ENCODE measurements at places on chromosomes 16 and 17. TPM values are rescaled to one million over a fixed set of nuclear protein-coding genes. Genes with fewer than 3 reads are reported as not detected.
A peak's percentile ranks its signal among the peaks of the same experiment; 100 is the strongest.

- no peak for DNase-seq
Measured at GRCh38 chr17:75406222-75406615, 741 bp upstream of the GRB2 start.

DNA sequence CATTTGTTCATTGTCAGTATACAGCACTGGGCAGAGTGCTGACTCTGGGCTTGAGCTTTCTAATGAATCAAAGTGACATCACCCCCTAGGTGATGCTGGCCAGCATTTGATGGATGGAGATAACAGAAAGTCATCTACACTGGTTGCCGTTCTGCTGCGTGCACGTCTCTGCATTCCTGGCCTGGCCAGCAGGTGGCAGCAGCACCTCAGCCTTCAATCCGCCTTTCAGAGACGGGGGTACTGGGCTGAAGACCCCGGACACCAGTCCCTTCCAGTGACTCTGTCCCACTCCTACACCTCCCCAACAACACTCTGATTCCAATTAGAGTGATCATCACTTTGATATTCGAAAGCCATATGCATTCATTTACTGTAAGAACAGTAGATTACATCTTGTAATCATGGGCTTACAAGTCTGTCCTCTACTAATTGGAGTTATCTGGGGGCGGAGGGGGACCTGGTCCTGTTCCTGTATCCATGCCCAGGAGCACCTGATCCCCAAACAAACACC is 6.0 kb downstream of the CPSF4L start:
- DNase-seq, result peak; percentile 48

DNA sequence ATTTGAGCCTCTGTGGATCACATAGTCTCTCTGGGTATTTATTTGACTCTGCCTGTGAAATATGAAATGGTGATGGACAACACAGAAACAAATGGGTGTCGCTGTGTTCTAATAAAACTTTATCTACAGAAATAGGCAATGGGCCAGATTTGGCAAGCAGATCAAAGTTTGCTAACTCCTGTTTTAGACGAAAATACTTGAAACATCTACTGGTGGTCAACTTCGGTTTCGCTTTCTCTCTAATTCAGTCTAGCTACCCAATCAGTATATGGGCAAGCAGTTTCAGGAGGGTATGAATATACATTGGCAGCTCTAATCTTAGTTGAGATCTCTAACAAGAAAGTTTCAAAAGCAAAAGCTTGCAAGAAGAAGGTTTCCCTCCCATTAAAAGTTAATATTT is 60.1 kb upstream of the DYNLRB2 start:
- no peak for DNase-seq

DNA sequence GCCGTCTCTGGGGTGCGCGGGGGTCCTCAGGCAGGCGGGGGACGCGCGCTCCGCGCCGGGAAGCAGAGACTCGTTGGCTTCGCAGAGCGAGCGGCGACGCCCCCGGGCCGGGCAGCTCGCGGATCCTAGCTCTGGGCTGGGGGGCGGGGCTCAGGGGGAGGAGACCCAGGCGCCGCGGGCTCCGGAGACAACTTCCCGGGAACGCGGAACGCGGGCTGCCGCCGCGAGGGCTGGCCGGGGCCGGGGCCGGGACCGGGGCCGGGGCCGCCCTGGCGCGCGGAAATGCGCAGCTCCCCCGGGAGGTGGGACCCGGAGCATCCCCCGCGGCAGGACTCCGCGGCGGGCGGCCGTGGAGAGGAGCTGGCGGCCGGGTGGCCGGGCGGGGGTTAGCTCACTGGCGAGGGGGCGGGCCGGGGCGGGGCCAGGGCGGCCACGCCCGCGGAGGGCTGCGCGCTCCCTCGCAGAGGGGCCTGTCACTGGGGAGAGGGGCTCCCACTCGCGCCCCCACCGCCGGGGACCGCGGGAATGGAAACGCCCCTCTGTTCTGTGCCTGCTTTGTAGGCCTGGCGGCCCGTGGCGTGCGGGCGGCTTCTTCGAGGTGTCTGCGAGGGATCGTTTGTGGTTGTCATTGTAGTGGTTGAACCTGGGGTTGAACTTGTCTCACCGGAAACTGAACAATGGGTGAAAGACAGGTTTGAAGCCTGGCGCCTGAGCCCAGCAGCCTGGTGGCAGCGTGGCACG is at the start of gene GAS7:
GAS7 (minus strand) TSS at position 98 of the 741 bp plus-strand sequence.
- DNase-seq, result no peak

DNA sequence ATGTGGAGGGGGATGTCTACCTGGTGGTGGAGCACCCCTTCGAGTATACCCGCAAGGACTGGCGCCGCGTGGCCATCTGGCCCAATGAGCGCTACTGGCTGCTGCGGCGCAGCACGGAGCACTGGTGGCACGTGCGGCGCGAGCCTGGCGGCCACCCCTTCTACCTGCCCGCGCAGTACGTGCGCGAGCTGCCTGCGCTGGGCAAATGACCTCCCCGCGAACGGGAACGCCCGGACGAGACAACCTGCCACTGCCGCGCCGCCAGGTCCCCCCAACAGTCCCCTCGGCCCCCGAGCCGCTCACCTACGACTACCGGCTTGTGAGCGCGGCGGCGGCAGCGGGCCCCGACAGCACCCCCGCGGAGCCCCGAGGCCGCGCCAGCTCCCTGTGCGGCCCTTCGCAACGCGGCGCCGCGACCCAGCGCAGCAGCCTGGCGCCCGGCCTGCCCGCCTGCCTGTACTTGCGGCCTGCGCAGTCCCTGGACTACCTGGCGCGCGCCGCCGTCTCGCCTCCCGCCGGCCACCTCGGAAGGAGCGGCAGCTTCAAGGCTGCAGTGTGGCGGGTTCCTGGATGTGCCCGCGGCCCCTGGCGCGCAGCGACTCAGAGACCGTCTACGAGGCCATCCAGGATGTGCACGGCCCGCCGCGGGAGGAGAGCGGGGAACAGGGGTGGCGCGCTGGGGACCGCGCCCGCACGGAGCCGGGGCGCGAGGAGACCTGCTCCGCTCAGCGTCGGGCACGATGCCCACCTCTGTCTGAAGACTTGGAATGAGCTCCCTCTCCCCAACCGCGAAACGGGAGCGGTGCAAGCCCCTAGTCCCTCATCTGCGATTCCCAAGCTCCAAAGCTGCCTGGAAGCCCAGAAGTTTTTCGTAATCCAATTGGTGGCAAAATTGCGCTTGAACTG is 48.7 kb upstream of the AMZ2 start:
- DNase-seq, result no peak

KRT33A gene
- not detected for total RNA-seq

CHD9NB gene
- total RNA-seq, result 1.5 TPM

ZFP3 gene
- total RNA-seq, result 0.29 TPM

KRT33B gene
- total RNA-seq, result not detected

Data from chondrocyte (in vitro differentiated cells).